ENCODE measurements at places on chromosomes 16 and 17. TPM values are rescaled to one million over a fixed set of nuclear protein-coding genes. Genes with fewer than 3 reads are reported as not detected.

ANKRD40CL gene
- total RNA-seq = not detected

PCGF2 gene
- total RNA-seq = 7.4 TPM

CAPNS2 gene
- 12.7 TPM for total RNA-seq

CD300A gene
- total RNA-seq = not detected

PRSS33 gene
- total RNA-seq = not detected

AIPL1 gene
- total RNA-seq = not detected

TRIM72 gene
- total RNA-seq = not detected

HSD17B1 gene
- total RNA-seq = 9.4 TPM

CTRB2 gene
- total RNA-seq = not detected

NPW gene
- total RNA-seq = 0.68 TPM
